ENCODE measurements at places on chromosomes 11 and 22.

DNA sequence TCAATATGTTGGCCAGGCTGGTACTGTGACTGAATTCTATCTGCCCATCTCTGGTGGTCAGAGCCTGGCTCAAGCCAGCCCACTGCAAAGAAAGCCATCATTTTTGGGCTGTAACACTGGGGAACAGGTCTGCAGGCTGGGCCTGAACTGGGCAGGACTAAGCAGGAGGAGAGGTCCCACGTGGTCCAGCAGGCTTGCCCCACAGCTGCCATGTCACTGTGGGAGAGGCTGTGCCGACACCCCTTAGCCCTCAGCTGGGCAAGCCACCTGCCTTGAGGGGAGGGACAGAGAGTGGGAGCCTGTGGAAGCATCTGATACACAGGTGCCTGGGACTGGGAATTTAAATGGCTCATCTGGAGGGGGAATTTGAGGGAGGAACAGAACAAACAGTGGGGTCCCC, 66.7 kb upstream of the CLTCL1 start:
- DNase-seq = no peak

- no peak for DNase-seq
Measured at GRCh38 chr11:95121698-95122097, 32.1 kb downstream of the ENDOD1 start.

GRCh38 chr11:34481307-34481706, 32.3 kb downstream of the ELF5 start:
- DNase-seq = no peak

DNA sequence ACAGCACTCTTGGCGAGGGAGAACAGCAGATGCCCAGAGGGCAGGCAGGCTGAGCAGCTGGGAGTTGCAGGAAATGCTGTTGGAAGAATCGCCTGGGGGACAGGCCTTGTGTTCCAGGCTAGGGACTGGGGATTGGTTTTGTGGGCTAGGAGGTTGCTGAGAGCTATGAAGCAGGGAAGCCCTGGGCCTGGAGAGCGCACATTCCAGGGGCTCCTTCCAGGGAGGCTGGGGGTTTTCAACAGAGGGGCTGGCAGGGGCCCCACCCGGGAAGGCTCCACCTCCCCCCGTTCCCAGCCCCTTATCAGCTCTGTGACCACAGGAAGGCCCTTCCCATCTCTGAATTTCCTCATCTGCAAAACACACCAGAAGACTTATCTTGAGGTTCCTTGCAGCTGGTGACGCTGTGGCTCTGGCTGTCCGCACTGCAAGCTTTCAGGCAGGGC, 21.7 kb downstream of the WNT11 start:
- no peak for DNase-seq

GRCh38 chr11:34238966-34239365, 118.8 kb downstream of the ABTB2 start:
- no peak for DNase-seq

DNA sequence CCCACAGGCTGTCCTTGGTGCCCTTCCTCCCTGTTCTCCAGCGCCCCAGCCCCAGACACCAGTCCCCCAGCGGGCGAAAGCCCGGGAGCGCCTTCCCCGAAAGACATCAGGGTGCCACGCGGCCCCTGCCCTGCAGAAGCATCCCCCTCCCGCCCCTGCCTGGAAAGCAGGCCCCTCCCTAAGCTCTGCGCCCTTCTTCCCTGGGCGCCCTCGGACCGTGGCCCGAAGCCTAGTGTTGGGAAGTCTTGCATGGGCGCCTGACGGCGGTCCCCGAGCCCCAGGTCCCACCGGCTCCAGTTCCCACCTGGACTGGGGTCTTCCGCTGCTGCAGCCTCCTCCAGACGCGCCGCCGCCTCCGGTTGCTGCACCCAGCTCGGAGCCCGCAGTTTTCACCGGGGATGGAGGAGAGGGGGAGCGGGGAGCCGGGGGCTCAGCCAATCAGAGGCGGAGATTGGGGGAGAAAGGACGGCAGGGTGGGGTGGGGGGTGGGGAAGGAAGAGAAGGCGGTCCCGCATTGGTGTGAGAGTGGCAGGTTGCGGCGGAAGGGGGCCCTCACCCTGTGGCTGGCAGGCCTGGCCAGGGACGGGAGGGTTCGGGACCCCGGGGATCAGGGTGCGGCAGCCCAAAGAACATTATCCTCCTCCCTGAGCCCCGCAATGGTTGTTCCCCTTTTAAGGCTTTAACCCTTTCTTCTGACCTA, at the start of gene THY1:
Gene THY1, minus strand, starts transcription at position 364 of the 700 bp plus-strand sequence. CDS start 2,267 bp downstream, outside the sequence.
- DNase-seq = no peak

DNA sequence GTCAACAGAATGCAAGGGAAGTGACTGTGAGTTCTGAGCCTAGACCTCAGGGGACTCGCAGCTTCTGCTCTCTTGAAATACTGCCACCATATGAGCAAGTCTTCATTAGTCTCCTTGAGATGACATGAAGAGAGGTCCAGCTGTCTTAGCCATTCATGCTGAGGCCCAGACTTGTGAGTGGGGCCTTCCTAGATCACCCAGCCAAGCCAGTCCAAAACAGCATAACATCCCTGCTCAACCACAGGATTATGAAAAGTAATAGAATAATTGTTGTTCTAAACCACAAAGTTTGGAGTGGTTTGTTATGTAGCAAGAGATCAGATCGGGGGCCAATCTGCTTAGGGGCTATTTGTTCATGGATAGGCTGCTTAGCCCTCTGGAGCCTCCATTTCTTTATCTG, 54.9 kb upstream of the HTATIP2 start:
- no peak for DNase-seq

DNA sequence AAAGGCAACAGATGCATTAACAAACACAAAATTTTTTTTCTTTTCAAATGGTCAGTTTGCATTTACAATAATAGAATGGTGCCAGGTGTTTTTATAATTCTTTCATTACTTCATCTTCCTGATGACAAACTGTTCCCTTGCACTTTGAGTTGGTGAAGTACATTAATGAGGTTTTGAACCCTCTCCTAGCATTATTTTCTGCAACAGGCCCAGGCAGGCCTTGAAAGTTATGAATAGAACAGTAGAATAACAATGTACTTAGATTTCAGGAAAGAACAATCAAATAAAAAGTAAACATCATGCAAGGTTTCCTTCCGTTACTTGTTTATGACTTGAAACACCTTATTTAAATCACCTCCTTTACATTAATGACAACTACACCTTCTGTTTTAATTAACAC, 9.6 kb downstream of the BTG4 start:
- DNase-seq = no peak

GRCh38 chr22:19085233-19085718, 36.9 kb downstream of the DGCR2 start:
- DNase-seq = no peak

DNA sequence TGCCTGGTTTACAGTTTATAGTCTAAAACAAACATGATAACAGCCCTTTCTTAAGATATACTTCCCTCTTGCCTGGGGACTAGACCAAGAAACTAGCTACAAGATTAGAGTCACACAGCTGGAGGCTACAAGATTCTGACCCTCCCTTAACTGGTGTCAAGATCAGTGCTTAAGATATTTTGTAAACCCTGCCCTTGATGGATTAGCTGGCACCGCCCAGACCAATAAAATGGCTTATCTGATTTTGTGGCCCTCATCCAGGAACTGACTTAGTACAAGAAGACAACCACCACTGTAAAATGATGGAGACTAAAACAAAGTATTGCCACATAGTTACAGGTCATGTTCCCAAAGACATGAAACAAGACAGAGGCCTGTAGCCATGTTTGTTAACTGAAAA, 53.4 kb downstream of the FAM181B start:
- no peak for DNase-seq

DNA sequence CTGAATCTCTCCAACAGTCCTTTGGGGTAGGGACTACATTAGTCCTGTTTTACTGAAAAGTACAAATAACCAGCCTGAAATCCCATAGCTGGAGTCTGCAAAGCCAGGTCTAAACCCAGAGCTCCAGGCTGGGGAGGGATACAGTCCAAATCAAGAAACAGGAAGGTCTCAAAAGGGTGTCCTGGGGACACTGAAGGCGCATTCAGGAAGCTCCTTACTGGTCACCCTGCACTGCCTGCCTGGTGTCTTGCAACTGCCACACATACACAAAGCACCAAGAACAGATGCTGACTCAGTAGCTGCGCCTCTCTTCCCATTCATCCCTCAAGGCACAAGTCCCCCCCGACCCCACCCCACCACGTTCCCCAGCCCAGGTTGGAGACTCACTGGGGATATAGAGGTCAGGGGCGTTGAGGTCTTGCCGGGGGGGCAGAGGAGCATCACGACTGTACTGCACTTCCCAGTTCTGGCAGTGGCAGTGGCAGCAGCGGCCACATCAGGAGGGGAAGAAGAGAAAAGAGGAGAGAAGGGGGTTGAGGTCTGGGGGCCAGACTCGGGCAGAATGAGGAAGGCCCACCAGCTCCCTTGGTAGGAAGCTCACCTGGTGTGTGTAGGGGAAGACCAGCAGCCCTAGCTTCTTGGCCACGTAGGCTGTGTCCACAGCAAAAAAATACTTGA, 1.6 kb downstream of the YIF1A start:
- no peak for DNase-seq

All from central memory CD4-positive, alpha-beta T cell (primary cell).